Stimulated activated naive CD8-positive, alpha-beta T cell treated with anti-CD3 and anti-CD28 coated beads, Interleukin-15, Interleukin-2, amounts not matched to agents 100 U/mL and 50 U/mL, for 24 hours (primary cell): ENCODE measurements at places on chromosomes 7 and 10.

DNA sequence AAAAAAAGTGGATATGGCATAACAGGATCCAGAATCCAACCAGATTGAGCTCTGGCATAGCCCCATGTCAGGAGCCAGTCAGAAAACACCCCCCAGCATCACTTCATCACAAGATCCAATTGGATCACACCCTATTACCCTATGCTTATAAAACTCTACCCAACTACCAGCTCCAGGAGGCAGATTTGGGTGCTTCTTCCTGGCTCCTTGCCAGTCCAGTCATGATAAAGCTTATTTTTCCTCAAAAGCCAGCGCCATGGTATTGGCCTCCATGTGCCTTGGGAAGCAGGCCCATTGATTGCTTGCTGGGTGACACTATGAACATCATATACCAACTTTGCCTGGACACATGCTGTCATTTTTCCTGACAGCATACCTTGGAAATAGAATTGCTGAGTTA, 281.4 kb upstream of the MKLN1 start:
- no peak for DNase-seq

- no peak for DNase-seq
Measured at GRCh38 chr7:43083106-43083505, 29.3 kb upstream of the HECW1 start.

DNA sequence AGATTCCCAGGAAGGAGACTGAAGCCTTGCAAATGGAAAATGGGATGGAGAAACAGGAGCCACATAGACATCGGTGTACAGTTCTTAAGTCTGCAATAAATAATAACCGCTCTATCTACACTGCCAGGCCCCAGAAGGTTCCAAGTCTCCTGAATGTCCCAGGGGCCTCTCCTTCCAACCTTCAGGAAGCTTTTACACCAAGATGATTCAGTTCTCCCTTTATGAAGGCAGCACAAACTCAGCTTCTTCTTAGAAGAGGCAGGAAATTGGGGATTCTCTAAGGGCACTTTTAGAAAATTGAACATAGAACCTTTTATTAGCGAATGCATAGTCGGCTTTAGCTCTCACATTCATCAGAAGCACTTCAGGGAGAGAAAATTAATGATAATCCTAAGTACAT, 130.8 kb upstream of the LYZL1 start:
- no peak for DNase-seq

DNA sequence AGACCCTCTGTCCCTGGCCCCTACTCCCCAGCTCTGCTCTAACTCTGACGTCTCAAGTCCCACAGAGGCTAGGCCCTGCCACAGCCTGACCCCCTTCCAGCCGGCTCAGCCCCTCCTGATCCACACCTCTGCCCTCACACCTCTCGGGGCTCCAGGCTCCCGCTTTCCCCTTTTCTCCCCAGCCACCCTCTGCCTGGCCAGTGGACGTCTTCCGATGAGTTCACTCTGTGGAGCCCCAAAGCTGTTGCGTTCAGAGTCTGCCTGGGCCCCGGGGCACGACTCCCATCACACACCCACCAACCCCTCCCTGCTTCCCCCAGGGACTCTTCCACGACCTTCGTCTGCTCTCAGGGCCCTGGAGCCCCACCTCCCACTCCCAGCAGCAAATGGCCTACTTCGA, 18.4 kb upstream of the TBRG4 start:
- no peak for DNase-seq
